Pons (tissue), 1 donor: ENCODE measurements at places on chromosomes 2 and 18.
A peak's percentile ranks its signal among the peaks of the same experiment; 100 is the strongest.

DNA sequence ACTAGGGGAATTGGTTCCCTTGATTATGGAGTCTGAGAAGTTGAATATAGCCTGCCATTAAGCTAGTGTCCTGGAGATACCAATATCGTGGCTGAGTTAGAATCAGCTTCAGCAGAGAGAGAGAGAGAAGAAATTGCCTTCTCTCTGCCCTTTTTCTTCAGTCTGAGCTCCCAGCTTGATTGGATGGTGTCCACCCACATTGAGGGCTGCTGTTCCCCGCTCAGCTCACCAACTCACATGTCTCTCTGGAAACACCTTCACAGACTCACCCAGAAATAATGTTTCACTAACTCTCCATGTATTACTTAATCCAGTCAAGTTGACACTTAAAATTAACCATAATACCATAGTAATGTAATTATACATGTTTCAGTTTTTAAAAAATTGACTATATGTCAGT is 17.9 kb upstream of the TRIM43 start:
- no peak for DNase-seq

DNA sequence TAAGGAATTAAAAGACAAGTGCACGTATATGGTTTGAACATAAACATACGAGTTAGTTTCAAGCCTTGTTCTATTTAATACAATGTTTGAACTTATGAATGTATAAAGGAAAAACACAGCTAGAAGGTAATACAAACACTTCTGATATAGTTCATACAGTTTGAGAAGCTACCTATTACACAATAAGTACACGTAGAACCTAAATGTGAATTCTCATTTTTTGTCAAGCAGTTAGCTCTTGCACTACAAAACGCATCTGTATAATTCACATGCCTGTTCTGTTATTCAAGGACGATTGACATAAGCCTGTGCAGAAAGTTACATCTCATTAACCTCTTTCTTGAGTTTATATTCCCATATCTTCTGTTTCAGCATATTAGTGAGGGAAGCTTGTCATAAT is 2.7 kb downstream of the LRP1B start:
- peak; percentile 78 for DNase-seq

GRCh38 chr18:46474487-46475389 is 182.3 kb downstream of the LOXHD1 start:
- DNase-seq = no peak

DNA sequence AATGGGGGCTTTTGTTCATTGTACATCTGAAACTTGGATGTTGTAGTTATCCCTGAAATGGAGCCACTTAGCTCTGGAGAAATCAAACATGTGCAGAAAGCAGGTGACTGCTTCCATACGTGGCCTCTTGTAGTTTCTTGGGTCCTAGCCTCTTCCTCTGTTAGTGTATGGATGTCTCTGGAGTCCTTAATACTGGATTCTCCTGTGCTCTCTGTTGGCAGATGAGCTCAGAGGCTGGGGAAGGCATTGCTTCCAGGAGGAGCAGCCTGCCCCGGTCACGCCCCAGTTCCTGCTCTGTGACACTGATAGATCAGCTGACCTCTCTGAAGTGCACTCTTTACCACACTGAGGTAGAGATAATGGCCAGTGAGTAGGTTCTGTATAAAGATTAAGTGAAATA is 176.2 kb downstream of the LDLRAD4 start:
- DNase-seq = no peak

- no peak for DNase-seq
Measured at GRCh38 chr2:1418566-1418965, 5.3 kb downstream of the TPO start.

GRCh38 chr2:51693640-51694039 is 661.7 kb upstream of the NRXN1 start:
- no peak for DNase-seq

DNA sequence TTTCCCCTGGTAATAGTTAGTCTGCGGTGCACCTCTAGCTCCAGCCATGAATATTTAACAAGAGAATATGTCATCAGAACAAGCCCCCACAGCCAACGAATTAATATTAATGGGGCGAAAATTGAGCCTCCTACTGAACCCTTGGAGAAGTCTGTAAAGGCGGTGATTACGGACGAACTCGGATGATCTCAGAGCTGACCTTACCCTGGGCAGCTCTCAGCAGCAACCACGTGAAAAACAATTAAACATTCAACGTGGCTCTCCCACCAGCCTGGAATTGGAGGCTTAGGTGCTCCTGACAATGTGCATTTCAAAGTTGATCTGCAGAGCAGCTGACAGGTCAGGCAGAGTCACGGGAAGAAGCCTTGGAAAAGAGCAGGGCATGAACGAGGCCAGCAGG is 407.6 kb upstream of the MYT1L start:
- no peak for DNase-seq

- DNase-seq = no peak
Measured at GRCh38 chr2:19627359-19627758, 268.9 kb upstream of the OSR1 start.

- DNase-seq = no peak
Measured at GRCh38 chr2:196504788-196505187, 134.7 kb upstream of the CCDC150 start.

DNA sequence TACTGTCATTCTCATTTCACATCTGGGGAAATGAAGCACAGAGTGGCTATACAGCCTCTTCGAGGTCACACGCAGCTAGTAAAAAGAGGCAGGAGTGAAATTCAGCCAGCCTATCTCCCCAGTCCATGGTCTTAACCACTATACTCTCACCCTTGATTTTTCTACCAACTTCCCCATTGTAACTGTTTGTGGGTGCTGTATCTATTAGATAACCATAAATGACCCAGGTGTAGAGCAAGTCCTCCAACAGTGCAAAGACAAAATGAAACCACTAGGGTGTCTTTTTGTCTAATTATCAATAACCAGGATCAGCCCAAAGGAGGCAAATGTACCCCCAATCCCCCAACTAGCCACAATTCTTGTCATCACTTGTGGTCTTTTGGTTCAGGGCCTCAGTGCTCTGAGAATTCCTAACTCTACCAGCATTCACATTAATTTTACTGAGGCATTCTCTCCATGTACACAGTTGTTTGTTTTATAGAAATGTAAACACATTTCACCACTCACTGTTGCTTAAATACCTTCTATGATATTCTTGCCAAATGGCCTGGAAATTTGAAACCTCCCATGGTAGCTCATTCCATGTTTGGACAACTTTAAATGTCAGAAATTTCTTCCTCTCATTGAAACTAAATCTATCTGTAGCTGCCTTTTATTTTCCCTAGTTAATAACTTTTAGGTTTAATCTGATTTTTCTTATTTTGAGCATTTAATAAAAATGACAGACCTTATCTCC is 58.7 kb downstream of the SLC40A1 start:
- no peak for DNase-seq

DNA sequence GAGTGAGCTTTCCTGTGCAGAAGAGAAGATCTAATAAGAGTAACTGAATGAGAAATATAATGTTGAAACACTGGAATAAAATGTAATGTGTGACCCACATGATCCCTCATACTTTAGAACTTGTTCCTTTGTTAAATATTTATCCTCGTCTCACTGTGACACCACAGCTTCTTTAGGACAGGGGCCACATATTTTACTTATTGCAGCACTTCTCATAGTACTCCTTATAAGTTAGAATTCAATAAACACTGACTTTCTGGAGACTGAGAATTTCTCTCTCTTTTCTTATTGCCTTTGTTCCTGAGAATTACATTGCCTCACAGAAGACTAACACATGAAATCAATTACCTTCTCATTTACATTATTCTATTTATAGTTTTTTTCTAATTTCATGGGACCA is 1234.6 kb upstream of the CHAC2 start:
- DNase-seq = no peak

- DNase-seq = no peak
Measured at GRCh38 chr2:130150181-130151144, 5.6 kb upstream of the CCDC74B start.

- DNase-seq = no peak
Measured at GRCh38 chr2:156956161-156956560, 301.3 kb upstream of the GALNT5 start.

DNA sequence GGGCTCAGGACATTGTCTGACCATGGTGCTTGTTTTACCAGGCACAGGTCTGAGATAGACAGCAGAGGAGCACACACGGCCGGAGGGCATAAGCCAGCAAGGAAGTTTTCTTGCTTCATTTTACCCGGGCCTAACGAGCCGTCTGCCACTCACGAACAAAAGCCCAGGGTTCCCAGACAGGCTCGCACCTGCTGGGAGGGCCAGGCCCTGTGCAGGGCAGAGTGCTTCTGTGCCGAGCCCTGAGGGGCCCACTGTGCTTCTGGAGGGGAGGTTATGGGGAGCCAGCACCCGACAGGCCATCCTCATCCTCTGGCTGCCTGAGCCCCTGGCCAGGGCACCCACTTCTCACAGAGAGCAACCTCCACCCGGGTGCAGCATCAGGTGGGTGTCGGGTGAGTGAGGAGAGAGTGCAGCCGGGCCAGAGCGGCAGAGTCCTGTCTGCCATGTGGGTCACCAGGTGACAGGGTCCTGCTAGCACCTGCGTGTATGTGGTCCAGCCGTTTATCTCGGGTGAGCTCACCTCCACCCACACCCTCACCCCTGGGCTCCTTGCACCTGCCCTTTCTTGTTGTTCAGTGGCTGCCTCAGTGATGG is 297.9 kb downstream of the NDUFA10 start:
- DNase-seq = no peak

DNA sequence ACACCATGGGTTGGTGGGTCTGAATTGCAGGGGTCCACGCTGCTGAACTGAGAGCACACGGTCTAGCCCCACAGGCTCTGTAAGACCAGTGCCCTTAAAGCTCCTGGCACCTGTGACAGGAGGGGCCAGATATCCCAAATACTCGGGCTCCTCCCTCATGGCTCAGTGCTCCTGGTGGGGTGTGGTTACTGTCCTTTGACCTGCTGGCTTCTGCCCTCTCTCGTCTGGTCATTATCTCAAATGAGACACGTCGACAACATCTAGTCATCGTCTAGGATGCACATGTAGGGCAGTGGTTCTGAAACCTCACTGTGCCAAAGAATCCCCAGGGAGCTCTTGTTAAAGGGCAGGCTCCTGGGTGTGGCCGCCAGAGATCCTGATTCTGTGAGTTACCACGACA is 258.4 kb downstream of the LOXHD1 start:
- no peak for DNase-seq

DNA sequence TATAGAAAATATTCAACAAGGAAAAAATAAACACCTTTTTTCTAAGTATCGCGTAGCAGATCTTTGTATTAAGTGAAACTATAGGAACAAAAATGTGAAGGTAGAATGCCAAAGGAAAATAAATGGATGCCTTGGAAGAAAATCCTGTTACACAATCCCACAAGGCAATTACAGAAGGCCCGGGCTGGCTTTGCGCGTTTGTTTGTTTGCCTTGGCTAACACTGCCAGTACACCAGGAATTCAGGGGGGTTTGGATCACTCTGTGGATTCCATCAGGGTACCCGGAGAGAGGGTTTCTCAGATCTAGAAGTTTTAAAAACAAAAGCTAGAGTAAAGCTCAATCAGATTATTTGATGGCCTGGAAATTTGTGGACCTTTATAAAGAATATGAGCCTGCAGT is 478.3 kb downstream of the FBXO15 start:
- DNase-seq = no peak

GRCh38 chr2:241358470-241358869 is 2.4 kb downstream of the FARP2 start:
- peak; percentile 79 for DNase-seq

GRCh38 chr2:98907385-98907784 is 28.6 kb downstream of the CRACDL start:
- DNase-seq = no peak

DNA sequence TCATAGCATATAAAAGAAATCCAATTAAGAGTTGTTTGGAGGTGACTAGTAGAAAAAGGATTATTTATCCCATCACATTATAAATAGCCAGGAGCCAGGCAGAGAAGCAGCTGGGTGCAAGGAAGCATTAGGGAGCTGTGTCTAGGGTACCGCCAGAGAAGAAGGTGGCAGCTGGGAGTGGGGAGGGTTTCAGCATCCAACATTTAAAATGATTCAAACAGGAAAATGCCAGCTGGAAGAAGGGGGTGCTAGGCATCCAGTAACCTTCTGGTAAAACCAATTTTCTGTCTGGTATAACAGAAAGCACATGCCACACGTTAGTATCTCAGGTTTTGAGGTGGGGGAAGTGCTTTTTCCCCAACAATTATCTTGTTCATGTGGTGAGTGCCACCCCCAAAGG is 452.4 kb downstream of the ZEB2 start:
- no peak for DNase-seq

DNA sequence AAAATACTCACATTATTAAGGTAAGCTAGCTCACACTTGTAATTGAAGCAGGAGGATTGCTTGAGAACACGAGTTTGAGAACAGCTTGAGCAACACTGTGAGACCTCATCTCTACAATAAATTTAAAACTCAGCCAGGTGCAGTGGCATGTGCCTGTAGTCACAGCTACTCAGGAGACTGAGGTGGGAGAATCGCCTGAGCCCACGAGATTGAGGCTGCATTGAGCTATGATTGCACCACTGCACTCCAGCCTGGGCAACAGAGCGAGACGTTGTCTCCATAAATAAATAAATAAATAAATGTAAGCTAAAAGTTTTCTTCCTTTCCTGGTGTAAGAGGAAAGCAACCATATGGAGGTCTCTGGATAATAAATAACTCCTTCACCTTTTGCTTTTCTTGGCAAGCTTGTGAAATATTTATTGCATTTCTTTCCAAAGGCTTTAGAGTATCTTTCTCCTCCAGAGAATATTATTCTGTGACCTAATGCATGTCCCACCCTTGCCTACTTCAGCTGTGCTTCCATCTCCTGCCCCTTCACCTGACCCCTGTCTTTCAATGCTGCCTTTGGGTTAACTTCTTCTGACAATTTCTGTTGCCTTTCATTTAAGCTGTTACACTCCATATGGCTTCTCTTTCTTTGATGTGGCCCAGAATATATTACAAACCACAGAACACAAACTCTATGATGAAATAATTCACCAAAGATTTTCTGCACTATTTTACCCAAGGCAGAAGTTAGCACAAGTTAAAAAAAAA is 280.7 kb upstream of the RND3 start:
- no peak for DNase-seq

DNA sequence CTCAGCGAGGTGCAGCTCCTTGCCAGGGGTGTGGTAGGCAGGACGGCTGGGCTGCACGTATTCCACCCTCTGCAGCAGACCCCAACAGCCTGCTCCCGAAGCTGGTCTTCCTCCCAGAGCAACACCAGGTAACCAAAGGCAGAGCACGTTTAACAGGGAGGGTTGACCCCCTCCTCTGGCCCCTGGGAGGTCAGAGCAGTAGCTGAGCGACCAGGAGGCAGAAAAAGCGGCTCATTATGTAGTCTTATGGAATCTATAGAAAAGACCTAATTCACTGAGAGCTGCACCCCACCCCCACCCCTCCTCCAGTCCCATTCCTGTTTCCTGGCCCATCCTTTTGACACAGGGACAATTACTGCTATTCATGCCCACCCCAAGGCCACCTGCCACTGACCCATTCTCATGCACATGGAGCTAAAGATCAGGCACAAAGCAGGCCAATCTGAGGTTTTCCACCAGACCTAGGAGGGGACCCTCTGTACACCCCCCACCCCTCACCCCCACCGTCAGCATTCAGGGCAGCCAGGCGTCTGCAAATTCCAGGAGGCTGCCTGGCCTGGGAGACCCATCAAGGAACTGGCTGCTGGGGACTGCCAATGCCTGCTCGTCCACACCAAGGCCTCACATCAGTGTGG is 60.9 kb upstream of the FZD7 start:
- DNase-seq = no peak

GRCh38 chr2:16624436-16624780 is 41.2 kb downstream of the CYRIA start:
- DNase-seq = no peak

GRCh38 chr2:31957354-31958139 is 53.3 kb downstream of the MEMO1 start:
- DNase-seq = no peak

GRCh38 chr2:45975752-45976517 is 321.3 kb upstream of the EPAS1 start:
- DNase-seq = no peak
